IPS-NIHi11 (cell line): ENCODE measurements at places on chromosomes 2 and 18.
A peak's percentile ranks its signal among the peaks of the same experiment; 100 is the strongest.

DNA sequence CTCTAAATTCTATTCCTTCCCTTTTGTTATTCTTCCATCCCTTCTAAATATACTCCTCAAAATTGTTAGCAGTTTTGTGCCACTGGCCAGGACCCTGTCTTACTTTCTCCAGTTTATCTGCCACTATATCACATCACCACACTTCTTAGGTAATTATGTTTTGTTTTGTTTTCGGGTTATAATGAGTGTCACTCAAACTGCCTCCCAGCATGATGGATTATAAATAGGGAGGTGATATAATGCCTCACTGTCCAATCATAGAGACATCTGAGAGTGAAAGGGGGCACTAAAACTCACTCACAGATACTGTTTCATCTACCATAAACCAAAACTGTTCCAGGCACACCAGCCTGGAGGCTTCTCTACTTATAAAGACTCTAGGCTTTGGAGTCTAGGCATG lies 3.5 kb downstream of the RSAD2 start:
- no peak for DNase-seq

GRCh38 chr2:215749092-215749957 lies 264.0 kb downstream of the MREG start:
- no peak for DNase-seq

GRCh38 chr18:34562252-34562870 lies 147.7 kb upstream of the DTNA start:
- DNase-seq = no peak

GRCh38 chr2:30807249-30807648 lies at the start of gene CAPN13:
CAPN13 (minus strand) TSS chr2:30807446; CDS start chr2:30787325, 20,121 bp downstream.
- peak; percentile 75 for DNase-seq

GRCh38 chr2:75310876-75311275 lies 111.6 kb upstream of the TACR1 start:
- DNase-seq = no peak

DNA sequence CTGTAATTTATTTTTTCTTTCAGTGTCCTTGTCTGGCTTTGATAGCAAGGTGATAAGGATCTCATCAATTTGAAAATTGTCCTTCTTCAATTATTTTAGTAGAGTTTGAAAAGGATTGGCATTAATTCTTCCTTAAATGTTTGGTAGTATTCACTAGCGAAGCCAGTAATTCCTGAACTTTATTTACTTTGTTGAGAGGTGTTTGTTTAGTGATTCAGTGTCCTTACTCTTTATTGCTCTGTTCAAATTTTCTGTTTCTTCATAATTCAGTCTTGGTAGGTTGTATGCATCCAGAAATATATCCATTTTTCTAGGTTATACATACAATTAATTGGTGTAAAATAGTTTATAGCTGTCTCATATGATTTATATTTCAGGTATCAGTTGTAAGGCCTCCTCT lies 676.7 kb upstream of the POU3F3 start:
- DNase-seq = no peak

GRCh38 chr2:76450024-76450475 lies 739.3 kb upstream of the GCFC2 start:
- DNase-seq = no peak

GRCh38 chr18:47050468-47050867 lies 15.0 kb upstream of the ELOA2 start:
- DNase-seq = peak; percentile 26

GRCh38 chr2:145221032-145221431 lies 701.1 kb upstream of the ZEB2 start:
- DNase-seq = no peak

GRCh38 chr2:207256476-207257207 lies 90.9 kb upstream of the KLF7 start:
- no peak for DNase-seq

DNA sequence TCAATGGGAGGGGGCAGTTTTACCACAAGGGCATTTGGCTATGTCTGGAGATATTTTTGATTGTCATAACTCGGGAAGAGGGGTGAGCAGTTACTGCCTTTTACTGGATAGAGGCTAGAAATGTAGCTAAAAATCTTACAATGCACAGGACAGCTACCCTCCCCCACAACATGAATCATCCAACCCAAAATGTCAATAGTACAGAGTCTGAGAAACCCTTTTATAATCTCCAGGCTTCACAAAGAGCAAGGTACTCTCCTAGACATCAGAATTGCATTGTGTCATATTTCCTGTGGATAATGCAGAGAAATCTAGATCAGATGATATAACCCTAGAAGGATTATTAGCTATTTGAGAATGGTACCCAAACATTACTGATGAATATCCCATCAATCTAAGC lies 277.1 kb upstream of the NRP2 start:
- DNase-seq = no peak

GRCh38 chr2:161424891-161425727 lies 9.0 kb downstream of the TBR1 start:
- DNase-seq = no peak

- DNase-seq = no peak
Measured at GRCh38 chr2:156189584-156189983, 142.9 kb downstream of the NR4A2 start.

- no peak for DNase-seq
Measured at GRCh38 chr2:118671701-118672454, 175.6 kb downstream of the EN1 start.

DNA sequence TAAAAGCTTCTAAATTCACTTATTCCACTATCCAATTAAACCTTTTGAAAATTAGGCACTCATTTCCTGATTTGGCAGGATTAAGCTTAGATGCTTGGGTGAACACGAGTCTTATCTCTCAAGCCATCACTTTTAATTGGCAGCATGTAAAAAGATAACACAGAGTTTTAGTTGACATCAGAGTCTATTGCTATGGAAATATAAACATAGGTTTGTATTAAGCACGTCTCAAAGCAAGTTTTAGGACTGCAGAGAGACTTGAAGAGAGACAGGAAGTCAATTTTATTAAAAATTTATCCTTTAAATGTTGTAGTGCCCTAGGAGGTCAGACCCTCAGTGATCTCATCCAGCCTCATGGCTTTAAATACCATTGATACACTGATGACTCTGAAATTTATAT lies 5.6 kb downstream of the RBKS start:
- DNase-seq = no peak

DNA sequence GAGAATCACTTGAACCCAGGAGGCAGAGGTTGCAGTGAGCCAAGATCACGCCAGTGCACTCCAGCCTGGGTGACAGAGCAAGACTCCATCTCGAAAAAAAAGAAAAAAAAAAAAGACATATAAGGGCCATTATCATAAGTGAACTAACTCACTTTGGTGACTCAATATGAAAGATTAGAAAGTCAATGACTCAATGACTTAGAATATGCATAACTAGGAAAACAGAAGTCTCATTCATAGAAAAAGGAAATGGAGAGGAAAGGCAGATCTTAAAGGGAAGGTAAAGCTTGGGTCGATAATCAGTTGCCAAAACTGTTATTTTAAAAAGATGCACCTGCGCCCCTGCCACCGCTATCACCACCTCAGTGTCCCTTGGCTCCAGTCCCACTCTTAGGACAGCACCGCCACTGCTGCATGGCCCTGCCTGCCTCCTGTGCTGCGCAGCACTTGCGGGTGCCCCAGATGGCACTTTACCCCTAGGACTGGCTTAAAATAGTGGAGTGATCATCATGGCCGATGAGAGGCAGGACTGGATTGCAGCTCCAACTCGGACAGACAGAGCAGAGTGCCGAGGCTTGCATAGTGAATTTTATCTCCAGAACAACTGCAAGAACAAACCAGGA lies 54.7 kb downstream of the INO80D start:
- no peak for DNase-seq

- DNase-seq = no peak
Measured at GRCh38 chr2:168601741-168602140, 145.7 kb downstream of the CERS6 start.

- no peak for DNase-seq
Measured at GRCh38 chr2:10568736-10569432, 120.8 kb upstream of the ODC1 start.

DNA sequence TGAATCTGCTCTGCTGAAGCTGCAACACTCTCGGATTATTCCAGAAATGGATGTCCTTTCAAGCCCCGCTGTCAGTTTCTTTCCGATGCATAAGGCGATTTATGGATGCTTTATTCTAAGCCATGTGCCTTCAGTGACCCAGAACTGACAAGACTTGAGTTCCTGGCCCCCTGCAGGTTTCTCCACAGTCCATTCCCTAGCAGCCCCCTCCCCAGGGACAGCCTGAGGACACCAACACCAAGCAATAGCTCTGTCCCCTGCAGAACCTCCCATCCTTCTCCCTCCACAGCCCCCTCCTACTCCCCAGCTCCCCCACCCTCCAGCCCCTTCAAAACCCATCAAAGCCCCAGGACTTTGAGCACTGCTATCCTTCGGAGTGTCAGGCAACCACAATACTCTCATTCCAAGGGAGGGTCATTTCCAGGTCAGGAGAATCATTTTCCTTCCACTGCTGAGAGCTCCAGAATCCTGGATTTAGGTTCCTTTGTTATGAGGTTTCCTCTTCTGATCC lies 24.6 kb upstream of the SPP2 start:
- no peak for DNase-seq

- DNase-seq = no peak
Measured at GRCh38 chr2:108616751-108617161, 82.5 kb downstream of the LIMS1 start.

DNA sequence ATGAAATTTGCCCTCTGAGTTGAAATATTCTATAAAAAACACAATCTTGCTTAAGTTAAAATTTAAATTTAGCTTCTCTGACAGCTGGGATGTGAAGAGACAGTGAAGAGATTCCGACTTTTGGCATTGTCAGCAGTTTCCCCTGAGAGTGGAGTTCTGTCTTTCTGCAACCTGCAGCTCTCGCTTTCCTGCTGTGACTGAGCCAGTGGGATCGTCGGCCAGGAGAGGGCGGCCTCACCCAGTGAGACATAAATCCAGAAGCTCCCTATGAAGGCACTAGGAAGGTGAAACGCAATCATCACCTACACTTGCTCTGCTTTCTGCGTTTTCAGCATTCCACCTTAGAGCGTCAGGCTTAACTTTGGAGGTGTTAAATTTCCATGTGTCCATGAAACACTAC lies 75.4 kb upstream of the HNMT start:
- peak; percentile 50 for DNase-seq

DNA sequence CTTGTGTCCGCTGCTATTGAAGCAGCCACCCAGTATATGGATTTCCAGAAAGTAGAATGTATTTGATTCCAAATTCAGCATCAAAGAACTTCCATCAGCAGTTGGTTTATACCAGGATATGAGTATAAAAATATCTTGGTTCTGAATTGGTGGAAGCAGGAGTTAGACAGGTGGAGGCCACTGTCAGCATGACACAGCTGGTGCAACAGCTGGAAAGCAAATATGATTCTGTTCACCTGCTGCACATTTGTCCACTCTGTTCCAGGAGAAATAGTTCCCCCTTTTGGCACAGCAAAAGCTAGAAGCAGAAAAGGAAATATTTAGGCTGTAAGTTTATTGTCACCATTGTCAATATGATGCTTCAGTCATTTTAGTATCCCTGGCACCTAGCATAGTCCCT lies 41.2 kb downstream of the KIAA2012 start:
- DNase-seq = no peak

DNA sequence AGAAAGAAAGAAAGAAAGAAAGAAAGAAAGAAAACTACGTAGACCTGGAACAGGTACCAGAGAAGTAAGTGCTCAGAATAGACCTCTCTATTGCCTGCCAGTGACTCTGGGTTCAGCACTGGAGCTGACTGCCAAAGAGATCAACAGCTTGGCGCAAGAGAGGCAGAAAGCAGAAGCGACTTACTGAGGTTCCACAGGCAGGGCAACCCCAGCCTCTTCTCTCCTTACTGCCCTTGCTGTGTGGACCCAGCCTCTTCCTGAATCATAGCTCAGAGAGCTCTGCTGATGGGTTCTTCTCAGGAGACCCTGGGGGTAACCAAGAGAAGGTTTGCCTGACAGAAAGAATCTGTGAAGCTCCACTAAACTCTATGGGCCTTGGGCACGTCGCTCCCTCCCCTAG lies 7.1 kb downstream of the CAPN13 start:
- DNase-seq = no peak

DNA sequence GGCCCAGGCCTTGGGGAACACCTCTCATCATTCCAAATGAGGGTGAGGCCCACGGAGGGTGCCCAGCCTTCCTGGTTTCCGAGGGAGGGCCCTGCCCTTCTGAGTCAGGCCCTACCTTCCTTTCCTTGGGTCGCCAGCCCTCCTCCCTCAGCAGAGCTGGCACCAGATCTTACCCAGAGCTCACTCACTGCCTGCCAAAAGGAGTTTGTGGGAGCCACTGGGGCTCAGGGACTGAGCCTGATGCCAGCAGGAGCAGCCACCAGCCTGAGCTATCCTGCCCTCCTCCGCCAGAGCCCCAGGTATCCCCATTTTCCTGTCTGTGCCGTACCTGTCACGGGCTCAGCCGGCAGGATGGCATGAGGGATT lies 64.1 kb downstream of the NRP2 start:
- no peak for DNase-seq

DNA sequence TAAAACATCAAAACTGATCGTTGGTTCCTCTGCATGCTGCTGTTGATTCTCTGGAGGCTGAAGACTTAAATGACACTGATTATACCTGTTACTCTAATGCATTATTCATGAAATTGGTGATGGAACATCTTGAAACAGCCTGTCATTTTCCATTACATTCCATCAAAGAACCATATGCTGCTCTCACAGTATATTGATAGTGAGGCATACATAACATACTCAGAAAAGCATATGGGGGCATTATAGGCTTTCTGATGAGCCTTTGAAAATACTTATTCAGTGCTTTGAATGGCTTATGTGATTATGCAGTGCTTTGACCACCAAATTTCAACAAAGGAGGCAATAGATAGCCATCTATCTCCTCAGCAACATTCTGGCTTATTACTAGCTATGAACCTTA lies 392.1 kb downstream of the CDH19 start:
- DNase-seq = no peak

- peak; percentile 76 for DNase-seq
Measured at GRCh38 chr18:24118750-24119577, 19.9 kb upstream of the CABYR start.

DNA sequence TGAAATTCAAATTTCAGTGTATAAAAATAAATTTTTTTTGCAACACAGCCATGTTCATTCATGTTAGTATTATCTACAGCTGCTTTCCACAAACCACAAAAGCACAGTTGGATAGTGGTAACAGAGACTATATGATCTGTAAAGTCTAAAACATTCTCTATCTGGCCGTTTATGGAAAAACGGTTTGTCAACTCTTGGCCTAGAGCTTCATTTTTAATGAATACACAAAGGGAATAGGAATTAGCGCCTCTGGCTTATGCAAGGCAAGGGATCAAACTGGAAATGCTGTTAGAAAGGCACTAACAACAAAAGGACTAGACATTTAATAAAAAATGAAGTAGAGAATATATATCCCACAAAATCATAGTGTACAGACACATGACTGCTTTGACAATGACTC lies 211.9 kb downstream of the EXOC6B start:
- no peak for DNase-seq
